IPS-NIHi11 (cell line): ENCODE measurements at places on chromosomes 7 and 10.
A peak's percentile ranks its signal among the peaks of the same experiment; 100 is the strongest.

DNA sequence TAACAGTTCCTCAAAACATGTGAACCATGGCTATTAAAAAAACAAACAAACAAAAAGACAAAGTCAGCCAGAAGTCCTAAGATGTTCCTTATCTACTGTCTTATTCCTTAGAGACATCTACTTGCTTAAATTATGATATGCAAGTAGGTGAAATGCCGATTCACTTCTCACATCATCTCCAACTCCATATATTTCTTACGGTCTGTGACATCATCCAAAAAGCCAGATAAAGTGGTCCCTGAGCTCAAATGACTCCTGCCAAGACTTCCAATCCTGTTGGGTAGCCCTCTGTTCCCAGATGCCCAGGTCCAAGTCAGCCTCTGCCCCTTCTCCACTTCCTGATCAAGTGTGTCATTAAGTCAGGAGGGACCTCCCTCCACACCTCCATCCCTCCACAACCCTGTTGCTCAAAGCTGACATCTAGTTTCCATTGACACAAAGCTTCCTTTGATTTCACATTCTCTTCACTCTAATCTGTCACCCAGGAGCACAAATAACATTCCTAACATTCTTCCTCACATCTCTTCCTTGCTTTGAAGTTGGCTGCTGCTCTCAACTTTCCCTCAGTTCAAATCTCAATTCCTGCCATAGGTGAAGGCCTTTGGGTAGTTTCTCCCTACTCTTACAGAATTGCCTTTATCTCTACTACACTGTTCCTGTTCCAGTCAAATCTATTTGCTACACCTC lies 56.1 kb upstream of the PDLIM1 start:
- DNase-seq = peak; percentile 65

GRCh38 chr10:67783606-67784294 lies 54.2 kb downstream of the DNAJC12 start:
- DNase-seq = no peak

GRCh38 chr7:74286131-74286530 lies 3.1 kb upstream of the CLIP2 start:
- no peak for DNase-seq

- DNase-seq = no peak
These were observed 9.4 kb downstream of the LIMK1 start for GRCh38 chr7:74092964-74093471.
